Astrocyte of the spinal cord (primary cell): ENCODE measurements at places on chromosomes 2 and 18.

- no peak for DNase-seq
These were observed 314.2 kb downstream of the PID1 start for GRCh38 chr2:228956701-228957474.

DNA sequence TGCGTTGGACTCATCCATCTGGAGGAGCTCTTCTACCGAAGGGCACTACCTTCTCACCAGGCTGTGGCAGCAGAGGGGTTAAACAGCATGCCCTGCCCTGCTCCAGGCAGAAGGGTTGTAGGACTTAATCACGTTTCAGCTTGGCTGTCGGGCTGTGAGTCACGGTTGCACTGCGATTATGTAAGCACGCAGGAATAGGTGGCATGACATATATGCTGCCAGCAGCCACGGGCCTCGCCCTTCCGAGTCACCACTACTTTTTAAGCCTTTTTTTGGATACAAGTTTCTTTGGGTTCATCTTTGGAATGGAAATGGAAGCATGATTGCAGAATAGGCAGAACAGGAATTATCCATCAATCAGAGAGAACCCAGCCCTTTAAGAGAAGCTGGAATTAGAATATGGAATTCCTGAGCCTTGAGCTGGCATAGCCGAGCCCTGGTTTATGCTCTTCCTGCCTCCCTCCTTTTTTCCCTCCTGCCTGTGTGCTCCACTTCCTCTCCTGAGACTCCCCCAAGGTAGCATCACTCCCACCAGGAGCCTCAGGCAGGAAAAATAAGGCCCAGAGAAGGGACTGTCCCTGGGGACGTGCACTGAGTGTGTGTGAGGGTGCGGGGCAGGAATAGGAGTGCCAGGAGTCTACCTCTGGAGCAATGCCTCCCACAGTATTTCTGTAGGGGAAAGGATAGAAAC is 86.8 kb downstream of the SEMA4F start:
- peak; percentile 86 for DNase-seq

- DNase-seq: peak; percentile 79
These were observed 1354.5 kb upstream of the ZEB2 start for GRCh38 chr2:145874466-145874865.

- no peak for DNase-seq
These were observed 10.4 kb upstream of the FAM228A start for GRCh38 chr2:24164416-24164973.
